Memory B cell (primary cell): ENCODE measurements at places on chromosomes 16 and 17.

DNA sequence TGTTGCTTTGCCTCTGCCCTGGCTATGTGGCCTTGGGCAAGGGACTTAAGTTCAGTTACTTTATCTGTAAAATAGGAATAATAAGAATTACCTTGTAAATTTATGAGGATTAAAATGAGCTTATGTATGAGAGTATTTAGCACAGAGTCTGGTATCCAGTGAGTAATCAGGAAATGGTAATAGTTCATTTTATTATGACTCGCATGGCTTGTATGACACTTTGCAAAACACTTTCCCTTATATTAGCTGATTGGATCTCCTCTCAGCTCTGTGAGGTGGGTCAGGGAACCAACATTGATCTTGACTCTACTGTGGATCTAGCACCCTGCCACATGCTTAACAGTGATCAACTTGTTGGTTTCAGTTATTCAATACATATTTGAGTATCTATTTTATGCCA is 8.3 kb upstream of the CDH3 start:
- DNase-seq, result no peak

- no peak for DNase-seq
These were observed 122.8 kb downstream of the ANKRD11 start for GRCh38 chr16:89367538-89367915.

GRCh38 chr17:40879026-40879425 is 6.0 kb downstream of the KRT20 start:
- DNase-seq, result no peak

- DNase-seq, result no peak
These were observed 17.6 kb downstream of the RDM1 start for GRCh38 chr17:35912942-35913341.

GRCh38 chr17:44005527-44006271 is 1.3 kb downstream of the NAGS start:
- DNase-seq, result peak; percentile 55

DNA sequence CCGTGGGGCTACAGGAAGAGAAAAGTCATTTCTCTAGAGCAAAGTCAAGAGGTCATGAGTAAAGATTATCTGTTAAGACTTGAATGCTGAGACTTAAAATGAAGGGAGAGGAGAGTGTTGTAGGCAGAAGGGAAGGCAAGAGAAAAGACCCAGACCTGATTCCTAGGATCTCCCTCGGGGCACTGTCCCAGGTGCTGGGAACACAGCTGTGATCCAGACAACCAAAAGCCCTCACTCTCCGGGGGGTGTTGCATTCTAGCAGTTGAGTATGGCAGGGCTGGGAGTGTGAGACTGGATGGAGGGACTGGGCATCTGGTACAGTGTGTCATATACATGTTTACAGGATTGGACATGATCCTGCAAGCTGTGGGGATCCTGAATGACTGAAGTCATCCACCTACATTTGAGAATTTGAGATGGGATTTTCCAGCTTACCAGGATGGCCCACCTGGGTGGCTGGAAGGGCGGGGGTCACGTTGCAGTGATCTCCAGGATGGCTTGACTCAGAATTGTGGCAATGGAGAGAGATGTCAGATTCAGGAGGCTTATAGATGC is 29.1 kb downstream of the ARSG start:
- no peak for DNase-seq

GRCh38 chr17:34521955-34522354 is 57.4 kb upstream of the TMEM132E start:
- DNase-seq, result no peak

DNA sequence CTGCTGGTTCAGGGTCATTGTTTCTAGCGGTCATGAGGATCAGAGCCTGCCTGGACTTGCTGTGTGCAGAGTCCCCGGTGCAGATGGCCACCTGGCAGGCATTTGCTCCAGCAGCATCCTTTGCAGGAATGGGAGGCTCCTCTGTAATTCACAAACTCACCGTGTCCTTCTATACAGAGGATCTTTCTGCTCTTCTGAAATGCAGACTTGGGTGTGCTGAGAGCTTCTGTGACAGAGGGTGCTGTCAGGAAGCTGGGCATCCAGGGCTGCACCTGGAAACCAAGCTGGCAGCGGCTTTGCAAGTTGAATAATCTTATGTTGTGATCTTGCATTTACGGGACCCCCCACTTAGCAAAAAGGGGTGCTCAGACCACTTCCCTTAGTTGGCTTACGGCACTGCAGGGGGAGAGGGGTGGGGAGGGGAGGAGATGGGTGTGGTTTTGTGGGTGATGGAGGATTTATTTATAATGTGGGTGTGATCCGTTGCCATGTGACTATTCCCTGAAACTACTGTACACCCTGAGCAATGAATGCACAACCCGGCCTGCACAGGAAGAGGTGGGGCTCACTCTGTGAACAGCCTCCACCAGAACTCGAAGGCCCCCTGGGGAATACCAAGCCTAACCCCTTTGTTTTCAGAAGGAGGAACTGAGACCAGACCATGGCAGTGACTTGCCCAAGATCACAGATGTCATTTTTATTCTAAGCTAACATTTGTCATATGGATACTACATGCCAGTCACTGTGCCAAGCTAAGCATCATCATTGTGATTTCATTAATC is 178.3 kb downstream of the PRKCB start:
- DNase-seq, result peak; percentile 92

DNA sequence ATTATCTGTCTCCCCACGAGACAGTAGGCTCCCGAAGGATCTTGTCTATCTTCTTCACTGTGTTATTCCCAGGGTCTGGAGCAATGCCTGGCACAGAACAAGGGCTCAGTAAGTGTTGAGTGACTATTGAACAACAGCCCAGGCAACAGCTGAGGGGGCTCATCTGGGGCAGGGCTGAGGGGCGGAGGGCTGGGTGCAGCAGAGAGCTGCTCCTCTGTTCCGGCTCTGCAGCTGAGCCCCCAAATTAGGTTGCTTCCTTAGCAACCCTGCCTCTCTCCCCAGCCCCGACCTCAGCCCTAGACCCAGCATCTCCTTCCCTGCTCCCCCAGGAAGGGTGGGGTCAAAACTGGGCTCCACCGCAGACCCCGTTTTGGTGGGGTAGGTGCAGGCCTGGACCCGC is 32.2 kb downstream of the ITGAE start:
- no peak for DNase-seq

- DNase-seq, result no peak
These were observed 231.3 kb upstream of the CDH11 start for GRCh38 chr16:65353183-65353582.

- DNase-seq, result no peak
These were observed 2.2 kb upstream of the DECR2 start for GRCh38 chr16:399340-400019.

- DNase-seq, result no peak
These were observed 25.1 kb downstream of the SOX9 start for GRCh38 chr17:72145962-72146361.

- no peak for DNase-seq
These were observed 105.6 kb downstream of the SEC14L1 start for GRCh38 chr17:77246110-77247047.

DNA sequence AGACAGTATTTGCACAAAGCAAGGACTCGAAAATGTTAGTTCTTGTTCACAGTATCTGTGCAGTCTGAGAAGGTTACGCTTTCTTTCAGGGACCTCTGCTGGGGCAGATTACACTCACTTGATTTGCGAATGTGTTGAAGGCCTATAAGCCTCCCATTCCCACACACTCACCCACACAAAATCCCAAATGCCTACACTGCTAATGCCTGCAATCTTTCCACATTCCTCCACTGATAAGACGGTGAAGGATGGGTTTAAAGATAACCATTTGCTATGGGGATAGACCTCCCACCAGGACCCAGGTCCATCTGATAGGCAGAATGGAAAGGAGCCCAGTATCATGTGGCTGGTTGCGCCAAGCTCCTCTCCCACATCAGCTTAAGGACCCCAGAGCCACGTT is 394.9 kb upstream of the SALL1 start:
- DNase-seq, result no peak

GRCh38 chr17:70059071-70059470 is 16.0 kb upstream of the KCNJ16 start:
- DNase-seq, result no peak

- DNase-seq, result peak; percentile 73
These were observed 1.6 kb downstream of the MRM1 start for GRCh38 chr17:36602924-36603384.

- DNase-seq, result peak; percentile 70
These were observed 32.6 kb upstream of the MEOX1 start for GRCh38 chr17:43694081-43694870.

DNA sequence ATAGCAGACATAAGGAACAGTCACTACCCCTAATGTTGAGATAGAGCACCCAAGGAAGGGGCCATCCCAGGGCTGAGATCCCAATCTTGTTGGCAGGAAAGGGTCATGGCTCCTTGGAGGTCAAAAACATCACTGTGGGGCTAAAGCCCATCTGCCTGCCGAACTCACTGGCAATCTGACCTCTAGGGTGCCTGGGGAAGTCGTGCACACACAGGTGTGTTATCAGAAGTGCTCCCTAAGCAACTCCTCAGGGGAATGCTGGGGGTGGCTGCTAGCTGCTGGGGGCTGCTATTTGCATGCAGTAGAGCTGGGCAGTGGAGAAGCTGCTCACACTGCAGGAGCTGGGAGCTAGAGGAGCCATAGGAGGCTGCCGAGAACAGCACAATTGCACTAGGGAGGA is 47.5 kb upstream of the PHOSPHO1 start:
- DNase-seq, result no peak

DNA sequence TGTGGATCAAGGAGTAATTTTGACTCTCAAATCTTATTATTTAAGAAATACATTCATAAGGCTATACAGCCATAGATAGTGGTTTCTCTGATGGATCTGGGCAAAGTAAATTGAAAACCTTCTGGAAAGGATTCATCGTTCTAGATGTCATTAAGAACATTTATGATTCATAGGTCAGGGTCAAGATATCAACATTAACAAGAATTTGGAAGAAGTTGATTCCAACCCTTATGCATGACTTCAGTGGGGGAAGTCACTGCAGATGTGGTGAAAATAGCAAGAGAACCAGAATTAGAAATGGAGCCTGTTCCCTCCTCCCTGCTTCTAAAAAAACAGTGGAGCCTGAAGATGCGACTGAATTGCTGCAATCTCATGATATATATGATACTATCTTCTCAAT is 36.6 kb upstream of the HNF1B start:
- no peak for DNase-seq

DNA sequence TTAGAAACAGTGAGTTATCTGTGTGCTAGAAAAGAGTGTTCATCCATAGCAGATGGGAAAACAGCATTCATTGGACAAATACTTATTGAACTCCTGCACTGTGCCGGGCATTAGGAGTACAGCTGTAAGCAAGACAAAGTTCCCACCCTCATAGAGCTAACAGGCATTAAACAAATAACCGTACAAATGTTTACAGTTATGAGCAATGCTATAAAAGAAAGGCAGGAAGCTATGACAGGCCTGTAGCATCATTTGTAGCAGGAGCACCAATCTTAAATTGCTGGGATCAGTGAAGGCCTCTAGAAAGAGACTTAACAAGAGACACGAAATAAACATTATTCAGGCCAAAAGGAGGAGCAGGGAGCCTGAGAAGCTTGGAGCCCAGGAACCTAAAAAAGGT is 15.6 kb downstream of the SDR42E1 start:
- DNase-seq, result no peak

GRCh38 chr16:30615358-30616091 is 5.3 kb upstream of the ZNF689 start:
- peak; percentile 66 for DNase-seq

DNA sequence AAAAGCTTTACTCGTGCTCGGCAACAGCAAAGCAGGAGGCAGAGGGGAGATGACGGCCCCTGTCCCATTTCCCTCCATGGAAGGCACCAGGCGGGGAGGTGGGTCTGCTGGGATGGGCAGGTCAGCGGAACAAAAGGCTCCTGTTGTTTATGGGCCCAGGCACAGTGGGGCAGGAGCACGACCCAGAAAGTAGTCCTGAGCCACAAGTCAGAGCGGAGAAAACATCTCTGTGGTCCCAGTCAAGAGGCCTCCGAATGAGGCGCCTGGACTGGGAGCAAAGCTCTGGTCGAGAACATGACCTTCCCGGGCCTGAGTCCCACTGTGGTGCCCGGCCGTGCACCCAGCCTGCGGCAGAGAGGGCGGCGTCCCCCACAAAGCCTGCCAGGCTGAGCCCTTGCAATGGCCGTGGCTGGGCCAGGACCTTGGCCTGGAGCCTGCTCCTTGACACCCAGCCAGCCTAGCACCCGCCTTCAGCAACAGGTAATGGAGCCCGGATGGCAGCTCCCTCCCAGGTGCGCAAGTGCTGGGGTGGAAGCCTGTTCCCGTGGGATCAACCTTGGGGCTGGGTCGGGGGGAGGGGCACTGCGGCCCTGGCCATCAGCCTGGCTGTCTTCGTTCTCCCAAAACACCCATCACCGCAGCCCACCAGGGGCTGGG is 3.6 kb downstream of the RFNG start:
- no peak for DNase-seq

DNA sequence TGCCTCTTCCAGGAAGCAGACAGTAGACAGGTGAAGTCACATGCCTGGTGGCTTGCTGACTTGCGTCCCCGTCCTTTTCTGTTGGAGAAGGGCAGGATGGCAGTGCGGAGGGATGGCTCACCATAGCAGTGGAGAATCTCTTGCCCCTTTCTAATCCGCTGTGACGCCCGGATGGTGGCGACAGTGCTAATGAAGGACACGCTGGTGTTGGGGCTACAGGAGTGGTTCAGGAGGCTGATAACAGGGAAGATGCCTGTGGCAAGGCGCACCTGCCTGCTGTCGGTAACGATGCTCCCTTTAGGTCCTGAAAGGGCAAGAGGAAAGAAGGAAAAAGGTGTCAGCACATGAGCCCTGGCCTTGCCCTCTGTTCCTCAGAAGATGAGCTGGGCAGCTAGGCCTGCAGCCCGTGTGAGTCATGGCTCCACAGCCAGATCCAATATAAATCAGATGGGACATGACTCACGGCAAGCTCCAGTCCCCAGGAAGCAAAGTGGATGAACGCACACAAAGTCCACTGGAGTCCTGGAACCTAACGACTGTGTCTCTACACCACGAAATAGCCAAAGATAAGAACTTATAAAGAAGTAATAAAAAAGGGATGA is 25.5 kb downstream of the SERPINF1 start:
- no peak for DNase-seq

GRCh38 chr17:8946476-8946875 is 19.0 kb downstream of the PIK3R5 start:
- no peak for DNase-seq

DNA sequence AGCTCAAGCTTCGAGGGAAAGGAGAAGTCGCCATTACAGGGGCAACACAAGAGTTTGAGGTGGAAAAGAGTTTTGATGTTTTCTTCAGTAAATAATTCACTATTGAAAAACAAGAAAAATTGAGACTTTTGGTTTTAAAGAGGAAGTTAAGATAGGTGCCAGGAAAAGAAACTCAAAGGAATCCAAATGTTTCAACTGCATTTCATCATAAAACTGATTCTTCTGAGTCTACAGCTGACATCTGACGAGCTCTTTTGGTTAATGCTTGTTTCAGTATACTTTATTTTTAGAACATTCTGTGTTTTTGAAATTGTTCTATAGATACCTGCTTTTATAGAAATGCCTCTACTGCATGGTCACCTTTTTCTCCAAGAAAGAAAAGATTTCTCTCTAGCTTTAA is 54.0 kb downstream of the ERN1 start:
- no peak for DNase-seq

DNA sequence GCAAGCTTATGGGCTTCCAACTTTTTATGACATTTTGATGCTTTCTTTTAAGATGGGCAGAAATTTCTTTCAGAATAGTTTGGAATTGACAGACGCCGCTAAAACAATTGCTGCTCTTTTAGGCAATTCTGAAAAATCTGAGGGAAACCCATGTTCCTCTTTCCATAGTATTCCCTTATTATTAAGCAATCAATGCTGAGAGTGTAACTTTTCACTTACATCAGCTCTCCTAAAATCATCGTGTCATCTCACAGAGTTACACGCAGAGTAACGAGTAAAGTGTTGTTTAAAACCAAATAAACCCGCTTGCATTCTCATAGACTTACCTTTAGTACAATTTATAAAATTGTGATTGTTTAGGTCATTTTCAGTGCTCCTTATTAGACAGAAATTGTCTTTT is 150.6 kb downstream of the MAF start:
- DNase-seq, result no peak
